OCI-LY7 (cell line): ENCODE measurements at places on chromosomes 11 and 22.

DNA sequence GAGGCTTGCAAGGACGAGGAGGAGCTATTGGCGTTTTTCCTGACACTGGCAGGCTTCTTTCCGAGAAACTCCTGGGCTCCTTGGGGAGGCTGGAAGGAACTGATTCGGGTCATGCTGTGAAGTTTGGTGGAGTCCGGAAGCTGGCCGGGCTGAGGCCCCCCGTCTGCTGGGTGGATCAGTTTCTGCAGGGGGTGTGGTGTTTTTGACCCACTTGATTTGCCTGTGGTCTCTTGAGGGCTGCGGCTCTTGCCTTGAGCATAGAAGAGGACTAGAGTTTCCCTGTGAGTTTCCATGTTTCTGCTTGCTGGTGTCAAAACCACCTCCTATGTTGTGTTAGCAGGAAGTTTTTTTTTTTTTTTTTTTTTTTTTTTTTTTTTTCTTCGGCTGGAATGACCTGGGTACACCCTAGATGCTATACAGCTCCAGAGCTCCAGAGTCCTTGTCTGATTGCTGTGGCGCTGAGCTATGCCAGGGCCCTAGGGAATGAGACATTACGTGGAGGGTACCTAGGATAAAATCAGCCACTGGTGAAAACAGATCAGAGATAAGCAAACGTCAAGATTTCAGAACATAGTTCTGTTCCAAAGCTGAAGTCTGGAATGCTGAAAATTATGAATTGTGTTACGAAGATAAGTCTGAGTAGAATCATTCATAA, 728 bp downstream of the TBC1D22A start:
- DNase-seq: peak; percentile 86

DNA sequence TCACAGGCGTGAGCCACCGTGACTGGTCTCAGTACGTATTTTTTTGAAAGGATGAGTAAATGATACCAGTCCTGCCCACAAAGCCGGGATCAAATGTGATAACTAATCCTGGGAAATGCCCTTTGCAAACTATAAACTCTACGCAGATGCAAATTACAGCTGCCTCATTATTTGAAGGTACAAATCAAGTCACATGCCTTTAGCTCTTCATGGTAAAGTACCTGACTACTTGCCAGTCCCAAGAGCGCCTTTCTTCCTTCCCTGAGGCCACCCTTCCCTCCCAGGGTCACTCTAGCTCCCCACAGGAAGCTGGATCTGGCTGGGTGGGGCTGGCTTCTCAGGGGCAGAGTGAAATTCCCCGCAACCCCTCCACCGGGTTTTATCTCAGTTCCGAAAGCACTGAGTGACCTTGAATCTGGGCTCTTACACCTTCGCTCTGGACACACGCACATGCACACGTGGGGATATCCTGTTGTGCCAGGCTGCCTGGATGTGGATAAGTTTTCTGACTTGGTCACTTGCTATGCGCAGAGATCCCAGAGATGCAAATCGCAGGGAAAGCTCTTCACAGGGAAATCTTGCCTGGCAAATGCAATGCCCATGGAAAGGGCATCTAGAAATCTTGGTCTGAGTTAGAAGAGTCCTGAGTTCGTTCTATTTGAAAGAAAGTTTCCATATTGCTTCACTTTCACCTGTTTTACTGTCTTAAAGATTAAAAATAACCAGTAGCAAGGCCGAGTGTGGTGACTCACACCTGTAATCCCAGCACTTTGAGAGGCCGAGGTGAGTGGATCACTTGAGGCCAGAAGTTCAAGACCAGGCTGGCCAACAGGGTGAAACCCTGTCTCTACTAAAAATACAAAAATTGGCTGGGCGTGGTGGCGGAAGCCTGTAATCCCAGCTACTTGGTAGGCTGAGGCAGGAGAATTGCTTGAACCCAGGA, 8.5 kb downstream of the A4GALT start:
- no peak for DNase-seq

GRCh38 chr11:8005556-8005955, 18.4 kb downstream of the EIF3F start:
- DNase-seq: no peak

GRCh38 chr22:17896586-17896985, 122.3 kb upstream of the BID start:
- no peak for DNase-seq

DNA sequence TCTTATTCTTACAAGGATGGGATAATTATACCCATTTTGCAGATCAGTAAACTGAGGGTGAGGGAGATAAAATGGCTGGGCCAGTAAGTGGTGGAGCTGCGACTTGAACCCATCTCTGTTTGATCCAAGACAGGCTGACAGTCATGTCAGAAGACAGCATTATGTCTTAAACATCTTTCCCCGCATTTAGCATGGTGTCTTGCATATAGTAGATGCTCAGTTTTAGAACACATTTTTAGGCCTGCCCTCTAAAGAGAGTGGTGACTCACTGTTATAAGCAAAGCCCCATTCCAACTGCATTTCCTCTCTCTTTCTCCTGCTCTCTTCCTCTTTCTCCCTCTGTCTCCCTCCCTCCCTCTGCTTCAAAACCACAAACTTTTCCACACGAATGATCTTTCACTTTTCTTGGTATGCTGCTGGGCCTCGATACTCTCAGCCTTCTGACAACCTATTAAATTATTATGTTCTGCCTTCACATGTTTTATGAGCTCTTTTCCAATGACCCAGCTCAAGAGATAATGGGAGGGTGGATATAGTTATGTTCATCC, 25.2 kb downstream of the CWC15 start:
- DNase-seq: no peak

DNA sequence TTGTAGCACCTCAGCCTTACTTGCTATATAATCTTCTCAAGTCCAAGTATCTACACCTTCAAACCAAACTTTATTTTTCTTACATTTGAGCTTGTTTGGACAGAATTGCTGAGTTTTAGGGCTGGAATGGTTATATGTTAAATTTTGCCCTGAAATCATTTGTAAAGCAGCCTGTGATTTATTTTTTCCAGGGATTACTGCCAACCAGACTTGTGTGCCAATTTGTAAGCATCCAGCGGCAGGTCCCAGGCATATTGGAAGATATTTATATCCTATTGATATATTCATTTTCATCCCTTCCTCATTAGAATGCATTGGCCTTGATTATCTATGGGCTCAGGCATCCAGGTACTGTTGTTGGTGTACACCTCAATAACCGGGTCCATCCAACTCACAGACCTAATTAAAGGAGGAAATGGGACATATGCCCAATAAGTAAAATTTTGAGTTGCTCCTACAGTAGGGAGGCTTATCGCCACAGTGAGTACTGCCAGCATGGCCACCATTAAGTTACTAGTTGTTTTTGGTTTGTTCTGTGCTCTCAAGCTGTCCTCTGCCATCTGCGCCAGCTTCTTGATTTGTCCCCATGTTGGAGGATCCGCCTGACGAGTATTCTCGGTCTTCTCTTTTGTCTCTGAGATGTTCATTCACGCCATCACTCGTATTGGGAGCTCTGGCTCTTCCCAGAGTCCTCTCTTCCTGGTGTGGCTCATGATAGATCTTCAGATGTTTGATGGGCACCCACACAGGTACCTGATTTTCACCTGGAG, 9.8 kb upstream of the DNAJB13 start:
- no peak for DNase-seq

DNA sequence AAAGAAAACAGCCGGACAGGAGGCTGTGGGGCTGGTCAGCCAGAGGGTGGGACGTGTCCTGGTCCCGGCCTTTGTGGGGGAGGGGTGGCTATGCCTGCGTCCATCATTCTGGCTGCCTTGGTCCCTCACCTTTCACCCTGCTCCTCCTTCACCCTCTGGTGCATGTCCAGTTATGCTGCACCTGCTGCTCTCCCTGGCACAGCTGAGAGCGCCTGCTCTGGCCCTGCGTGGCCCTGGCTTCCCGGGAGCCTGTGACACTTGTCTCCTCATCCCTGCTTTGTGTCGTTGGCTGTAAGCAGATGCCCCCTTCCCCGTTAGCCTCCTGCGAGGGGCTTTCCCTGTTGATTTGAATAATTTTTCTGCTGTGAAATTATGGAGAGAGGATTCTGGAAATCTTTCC, 16.6 kb downstream of the PHRF1 start:
- DNase-seq: no peak

- DNase-seq: no peak
These were observed 43.7 kb downstream of the MAML2 start for GRCh38 chr11:96299155-96299888.

- peak; percentile 57 for DNase-seq
These were observed 18.8 kb downstream of the PRPF19 start for GRCh38 chr11:60887556-60887955.

GRCh38 chr11:120694726-120695125, 183.2 kb downstream of the GRIK4 start:
- DNase-seq: no peak

- DNase-seq: no peak
These were observed 791.2 kb downstream of the BRD1 start for GRCh38 chr22:49036513-49036912.

- no peak for DNase-seq
These were observed 14.0 kb downstream of the KIAA0930 start for GRCh38 chr22:45226503-45227186.
